ENCODE measurements at places on chromosomes 3 and 15.
A peak's percentile ranks its signal among the peaks of the same experiment; 100 is the strongest.

DNA sequence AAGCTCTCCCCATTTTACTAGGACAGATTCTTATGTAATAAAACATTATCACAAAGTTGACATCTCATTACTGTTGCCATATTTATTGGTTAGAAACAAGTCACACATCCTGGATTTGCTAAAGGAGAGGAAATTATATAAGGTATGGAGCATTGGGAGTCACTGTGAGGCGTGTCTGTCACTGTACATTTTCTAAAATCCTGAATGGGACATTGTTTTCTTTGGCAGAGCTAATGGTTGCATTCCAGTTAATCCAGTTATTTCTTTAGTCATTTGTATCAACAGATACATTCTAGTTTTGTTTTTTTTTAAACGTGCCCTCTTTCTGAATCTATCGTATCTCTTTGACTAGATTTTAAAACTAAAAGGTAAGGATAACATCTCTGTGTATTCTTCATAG is 70.2 kb upstream of the MITF start:
- DNase-seq, result no peak

GRCh38 chr3:64878362-64878761 is 190.6 kb upstream of the ADAMTS9 start:
- no peak for DNase-seq

- no peak for DNase-seq
These were observed 448.0 kb downstream of the FOXP1 start for GRCh38 chr3:71135373-71136088.

GRCh38 chr3:56137415-56137814 is 330.9 kb downstream of the ERC2 start:
- DNase-seq, result no peak

GRCh38 chr3:126889276-126890201 is 93.4 kb upstream of the PLXNA1 start:
- DNase-seq, result no peak

DNA sequence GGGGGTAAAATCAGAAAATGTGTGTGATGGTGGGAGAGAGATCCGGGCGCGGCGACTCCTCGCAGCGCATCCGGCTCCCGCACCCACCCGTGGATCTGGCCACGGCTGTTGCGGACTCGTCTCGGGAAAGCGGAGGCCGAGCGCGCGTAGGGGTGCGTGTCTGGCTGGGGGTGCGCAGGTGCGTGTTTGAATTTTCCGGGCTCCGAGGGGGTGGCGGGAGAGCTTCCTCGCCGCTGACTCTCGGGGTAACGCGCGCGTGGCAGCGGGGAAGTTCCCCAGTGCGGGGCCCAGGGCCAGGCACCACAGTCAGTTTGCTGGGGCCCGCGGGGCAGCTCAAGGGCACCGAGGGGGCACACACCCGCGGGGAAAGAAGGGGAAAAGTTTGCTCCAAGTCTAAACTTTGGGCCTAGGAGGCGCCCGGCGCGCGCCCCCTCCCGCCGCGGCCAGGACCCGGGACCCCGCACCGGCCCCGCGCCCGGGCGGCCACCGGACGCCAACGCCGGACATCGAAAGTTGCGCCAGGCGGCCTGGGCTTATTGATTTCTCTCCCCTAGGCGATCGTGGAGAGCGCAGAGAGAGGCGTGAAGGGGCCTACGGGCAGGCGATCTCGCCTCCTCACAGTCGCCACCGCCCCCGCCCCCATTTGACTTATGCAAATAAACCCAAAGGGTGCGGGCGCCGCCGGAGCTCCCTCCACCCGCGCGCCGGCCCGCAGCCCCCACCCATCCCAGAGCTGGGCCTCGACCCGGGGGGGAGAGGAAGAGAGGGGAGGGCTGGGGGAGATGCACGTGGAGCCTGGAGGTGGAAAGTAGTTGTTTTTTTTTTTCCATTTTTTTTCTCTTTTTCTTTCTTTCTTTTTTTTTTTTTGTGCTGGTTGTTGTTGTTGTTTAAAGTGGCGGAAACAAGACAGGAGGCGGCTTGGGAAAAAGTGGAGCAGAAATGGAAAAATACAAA is 639 bp downstream of the FOXP1 start:
- DNase-seq, result peak; percentile 89

- no peak for DNase-seq
These were observed 1146.8 kb downstream of the TUSC7 start for GRCh38 chr3:117856354-117856753.

DNA sequence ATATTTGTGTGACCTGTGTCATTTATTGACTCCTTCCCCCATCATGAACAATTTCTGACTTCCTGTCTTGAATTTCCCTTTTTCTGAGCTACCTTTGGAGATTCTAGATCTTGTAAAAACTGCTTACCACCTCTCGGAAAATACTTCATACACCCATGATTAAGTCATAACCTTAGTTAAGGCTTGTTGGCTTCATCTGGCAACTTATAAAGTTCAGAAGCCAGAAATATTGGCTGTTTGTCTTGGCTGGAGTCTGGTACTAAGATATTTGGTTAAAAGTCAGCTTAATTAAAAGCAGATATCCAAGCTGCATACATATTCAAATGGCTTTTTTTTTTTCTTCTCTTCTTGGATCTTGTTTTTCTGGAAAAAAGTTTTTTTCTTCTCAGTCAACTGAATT is 37.3 kb upstream of the B3GALNT1 start:
- no peak for DNase-seq

- peak; percentile 44 for DNase-seq
These were observed 15.0 kb upstream of the SRP14 start for GRCh38 chr15:40053831-40054604.

DNA sequence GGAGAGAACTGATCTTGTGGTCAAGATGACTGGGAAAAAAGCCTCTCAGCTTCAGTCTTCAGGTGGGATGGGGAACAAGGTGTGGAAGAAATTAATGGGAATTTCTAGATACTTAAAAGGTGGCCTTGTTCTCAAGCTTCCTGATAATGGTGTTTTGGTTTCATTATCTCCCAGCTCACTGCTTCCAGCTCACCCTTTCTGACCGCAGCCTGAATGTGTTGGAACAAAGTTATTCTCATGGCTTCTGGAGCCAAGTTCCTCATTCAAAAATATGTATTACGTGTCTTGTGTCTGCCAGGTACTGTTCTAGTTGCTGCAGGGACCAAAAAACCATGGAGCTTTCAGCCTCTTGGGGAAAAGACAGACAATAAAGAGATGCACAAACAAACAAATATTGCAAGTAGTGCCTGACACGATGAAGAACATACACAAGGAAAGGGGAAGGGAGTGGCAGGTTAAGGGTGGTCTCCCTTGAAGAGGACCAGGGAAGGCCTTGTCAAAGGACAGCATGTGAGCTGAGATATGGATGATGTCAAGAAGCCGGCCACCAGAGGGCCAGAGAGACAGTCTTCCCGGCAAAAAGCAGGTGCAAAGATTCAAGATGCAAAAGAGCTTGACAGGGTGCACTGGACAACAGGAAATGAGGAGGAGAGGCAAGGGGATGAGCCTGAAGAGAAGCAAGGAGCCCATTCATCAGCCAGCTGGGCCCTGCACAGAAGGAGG is 35.5 kb downstream of the ARRDC4 start:
- DNase-seq, result peak; percentile 43

DNA sequence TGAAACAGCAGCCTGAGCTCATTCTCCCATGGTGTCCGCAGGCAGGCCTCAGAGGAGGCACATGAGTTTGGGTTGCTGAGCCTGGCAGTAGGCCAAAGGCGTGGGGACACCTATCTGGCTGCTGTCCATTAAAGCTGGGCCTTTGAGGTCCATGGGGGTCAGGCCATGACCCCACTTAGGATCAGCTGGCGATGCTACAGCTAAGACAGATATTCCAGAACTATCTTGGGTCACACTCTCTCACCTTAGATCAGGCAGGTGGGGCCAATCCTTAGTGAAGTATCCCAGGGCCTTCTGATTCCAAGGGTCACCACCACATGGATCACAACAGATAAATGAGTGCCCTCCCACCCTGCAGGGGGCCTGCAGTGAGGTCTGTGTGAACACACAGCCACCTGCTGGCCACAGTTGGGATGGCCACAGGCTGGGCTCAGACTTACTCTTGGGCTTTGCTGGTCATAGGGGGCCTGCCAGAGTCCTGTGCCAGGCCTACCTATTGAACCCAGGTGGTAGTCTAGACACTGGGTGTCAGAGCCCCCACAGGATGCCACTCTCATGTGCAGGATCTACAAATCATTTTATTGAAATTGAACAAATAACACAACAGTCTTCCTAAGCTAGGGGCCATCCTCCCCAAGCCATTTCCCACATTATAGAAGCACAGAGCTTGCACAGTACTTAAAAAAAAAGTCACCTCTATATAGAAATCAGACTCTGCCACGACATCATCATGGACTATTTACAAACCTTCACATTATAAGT is 2.0 kb upstream of the HYAL2 start:
- peak; percentile 73 for DNase-seq

GRCh38 chr3:69160525-69160924 is 38.1 kb upstream of the LMOD3 start:
- no peak for DNase-seq

DNA sequence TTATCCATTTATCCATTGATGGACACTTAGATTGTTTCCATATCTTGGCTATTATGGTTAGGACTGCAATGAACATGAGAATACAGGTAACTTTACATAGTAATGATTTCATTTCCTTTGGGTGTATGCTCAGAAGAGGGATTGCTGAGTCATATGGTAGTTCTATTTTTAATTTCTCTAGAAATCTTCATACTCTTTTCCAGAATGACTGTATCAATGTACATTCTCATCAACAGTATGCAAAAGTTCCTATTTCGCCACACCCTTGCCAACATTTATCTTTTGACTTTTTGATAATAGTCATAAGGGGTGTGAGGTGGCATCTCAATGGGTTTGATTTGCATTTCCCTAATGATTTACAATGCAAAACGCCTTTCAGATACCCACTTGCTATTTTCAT is 6.2 kb upstream of the NIPA1 start:
- DNase-seq, result peak; percentile 48

DNA sequence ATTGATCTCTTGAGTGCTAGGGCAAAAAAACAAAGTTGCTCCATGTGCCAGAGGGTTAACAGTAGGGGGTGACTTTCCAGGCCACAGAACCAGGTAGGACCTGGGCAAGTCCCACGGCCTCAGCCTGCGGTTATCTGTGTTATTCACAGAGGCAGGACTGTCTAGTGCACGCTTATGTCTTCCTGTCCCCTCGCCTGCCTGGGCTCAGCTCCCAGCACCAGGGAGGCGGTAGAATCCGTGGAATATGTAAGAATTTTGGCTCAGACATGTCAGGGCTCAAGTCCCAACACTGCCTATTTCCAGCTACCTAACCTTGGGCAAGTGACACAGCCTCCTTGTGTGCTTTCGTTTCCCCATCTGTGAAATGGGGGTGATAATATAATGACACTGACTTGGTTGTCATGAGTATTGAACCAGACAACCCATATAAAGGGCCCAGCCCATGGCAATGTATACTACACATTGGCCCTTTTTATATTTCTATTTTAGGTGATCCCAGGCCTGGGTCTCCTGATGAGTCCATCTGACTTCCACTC is 44.3 kb upstream of the FLNB start:
- DNase-seq, result no peak

DNA sequence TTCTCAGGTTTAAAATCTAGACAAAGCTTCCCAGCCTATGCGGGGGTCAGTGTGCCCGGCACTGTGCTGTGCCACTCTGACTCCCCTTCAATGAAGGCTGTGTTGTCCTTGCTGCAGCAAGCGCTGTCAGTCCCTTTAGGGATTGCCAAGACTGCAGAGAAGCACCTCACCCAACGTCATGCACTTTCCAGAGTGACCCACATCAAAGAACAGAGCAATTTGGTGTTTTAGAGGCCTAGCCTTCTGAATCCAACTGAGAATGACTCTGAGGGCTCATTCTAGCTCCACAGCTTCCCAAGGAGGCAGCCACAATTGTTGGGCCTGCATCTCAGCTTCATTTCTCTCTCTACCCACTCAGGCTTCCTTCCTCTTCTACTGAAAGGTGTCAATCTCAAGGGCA is 26.4 kb downstream of the SLC9A9 start:
- no peak for DNase-seq

DNA sequence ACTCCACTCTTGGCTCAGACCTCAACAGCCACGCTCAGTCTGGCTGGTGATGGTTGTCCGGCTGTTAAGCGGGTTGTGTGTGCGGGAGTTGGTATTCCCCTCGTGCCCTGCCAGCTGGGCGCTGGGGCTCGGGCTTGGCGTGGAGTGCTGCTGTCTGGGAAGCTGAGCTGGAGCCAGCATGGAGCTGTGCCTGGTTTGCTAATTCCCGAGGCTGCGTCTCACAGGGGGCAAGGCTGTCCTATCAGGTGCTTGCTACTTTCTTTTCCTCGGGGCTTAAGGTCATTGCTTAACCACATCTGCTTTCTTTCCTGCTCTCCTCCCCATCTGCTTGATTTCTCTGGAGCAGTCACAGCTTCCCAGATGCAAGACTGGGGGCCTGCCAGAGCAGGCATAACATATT is 29.9 kb downstream of the PDIA5 start:
- no peak for DNase-seq

GRCh38 chr3:69080233-69080920 is at the start of gene UBA3:
Gene UBA3, minus strand, starts transcription at chr3:69080365. Its CDS starts 12 bp downstream, at chr3:69080353.
- peak; percentile 97 for DNase-seq

DNA sequence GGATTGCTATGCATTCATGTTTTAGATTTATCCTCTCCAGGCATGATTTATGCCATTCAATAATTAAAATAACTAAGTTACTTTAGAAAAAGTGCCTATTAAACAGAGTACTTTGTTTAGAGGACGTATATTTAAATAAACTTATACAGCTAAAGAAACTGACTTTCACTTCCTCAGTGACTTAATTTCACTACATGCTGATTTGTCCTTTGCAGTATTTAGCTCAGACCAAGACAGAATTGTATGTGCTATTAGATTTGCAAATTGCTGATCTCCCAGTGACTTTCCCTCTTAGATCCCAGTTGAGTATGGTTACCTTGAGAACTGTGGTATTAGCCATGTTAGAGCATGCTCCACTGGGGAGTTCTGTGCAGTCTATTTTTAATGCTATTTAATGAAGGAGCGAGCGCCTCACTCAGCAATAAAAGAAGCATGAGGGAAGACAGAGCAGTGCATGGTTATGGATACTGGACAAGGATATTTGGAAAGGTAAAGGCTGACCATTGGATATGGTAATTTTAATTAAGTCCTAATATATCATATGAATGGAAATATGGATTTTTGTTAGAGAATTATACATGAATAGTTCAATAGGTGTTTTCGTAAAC is 2.7 kb downstream of the ARPP21 start:
- no peak for DNase-seq

- DNase-seq, result no peak
These were observed 71.0 kb downstream of the PBRM1 start for GRCh38 chr3:52614689-52615088.

DNA sequence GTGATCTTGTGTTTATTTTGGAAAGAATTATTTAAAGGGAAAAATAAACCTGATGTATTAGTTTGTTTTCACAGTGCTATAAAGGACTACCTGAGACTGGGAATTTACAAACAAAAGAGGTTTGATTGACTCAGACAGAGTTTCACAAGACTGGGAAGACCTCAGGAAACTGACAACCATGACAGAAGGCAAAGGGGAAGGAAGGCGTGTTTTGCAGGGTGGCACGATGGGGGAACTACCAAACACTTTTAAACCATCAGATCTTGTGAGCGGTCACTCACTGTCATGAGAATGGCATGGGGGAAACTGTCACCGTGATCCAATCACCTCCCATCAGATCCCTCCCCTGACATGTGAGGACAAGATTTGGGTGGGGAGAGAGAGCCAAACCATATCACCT is 87.0 kb downstream of the TP63 start:
- peak; percentile 84 for DNase-seq

GRCh38 chr3:149655826-149656574 is 1.8 kb downstream of the WWTR1 start:
- no peak for DNase-seq
